ENCODE measurements at places on chromosomes 5 and 9.

DNA sequence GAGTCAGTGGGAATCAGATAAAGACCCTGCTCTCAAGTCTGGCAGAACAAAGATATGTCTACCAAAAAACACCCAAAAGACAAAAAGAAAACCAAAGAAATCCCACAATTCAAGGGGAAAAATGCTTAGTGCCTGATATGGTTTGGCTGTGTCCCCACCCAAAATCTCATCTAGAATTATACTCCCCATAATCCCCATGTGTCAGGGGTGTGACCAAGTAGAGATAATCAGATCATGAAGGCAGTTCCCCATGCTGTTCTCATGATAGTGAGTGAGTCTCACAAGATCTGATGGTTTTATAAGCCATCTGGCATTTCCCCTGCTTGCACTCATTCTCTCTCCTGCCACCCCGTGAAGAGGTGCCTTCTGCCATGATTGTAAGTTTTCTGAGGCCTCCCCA lies 13.4 kb downstream of the FBXO10 start:
- DNase-seq, result no peak

DNA sequence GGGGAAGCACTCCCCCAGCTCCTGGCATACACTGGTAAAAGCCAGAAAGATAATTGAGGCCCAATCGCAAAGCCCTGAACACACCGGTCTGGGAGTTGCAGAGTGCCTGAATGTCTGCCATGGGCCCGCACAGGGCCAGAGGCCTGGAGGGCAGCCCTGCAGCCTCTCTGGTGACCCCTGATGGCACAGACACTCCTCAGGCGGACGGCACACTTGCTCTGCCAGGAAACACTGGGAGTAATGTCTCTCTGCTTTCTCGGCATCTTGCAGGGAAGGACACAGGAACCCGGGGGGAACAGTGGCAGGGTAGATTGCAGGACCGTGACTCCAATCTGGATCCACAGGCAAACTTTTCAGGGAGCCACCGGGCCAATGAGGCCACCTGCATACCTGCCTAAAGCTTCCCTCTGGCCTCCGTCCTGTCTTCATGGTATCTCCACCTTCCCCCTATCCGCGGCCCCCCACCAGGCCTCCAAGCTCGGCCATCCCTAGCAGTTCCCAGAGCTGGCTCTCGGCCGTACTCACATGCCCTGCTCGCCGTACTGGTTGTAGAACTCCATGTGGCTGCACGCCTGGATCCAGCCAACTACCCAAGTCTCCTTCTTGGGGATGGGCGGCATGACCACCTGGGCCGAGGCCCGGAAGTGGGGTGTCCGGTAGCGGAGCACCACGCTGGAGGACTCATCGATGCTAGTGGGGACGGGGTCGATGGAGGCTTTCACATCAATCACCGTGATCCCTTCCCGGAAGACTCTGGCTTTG lies 797 bp downstream of the FAM78A start:
- DNase-seq, result no peak

DNA sequence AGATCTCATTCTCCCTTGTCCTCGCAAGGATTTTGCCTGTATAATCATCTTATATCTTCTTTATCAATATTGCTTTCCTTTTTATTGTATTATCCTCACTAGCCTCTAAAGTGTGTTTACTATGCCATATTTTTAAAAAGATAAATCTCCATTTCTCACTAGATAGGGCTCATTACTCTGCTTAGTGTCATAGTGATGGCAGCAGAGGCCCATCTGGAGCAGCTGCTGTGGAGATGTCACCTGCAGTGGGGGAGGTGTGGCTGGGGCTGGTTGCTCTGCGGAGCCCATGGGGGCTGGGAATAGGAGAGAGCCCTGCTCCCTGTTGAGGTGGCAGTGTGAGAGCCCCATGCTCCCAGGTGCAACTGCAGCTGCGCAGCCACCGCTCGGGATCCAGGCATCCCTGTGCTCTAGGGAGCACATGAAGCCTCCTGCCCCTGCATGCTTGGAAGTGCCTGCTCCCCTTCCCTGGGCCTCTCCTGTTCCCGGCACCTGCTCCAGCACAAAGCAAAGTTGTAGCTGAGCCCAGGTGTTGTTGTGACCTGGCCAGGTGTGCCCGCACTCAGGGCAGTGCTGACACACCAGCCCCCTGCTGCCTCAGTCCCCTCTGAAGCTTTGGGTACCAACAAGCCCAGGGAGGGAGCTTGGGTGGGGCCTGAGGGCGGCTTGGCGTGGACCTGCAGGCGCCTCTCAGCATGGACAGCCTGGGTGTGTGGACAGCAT lies 144.6 kb upstream of the MRPS30 start:
- no peak for DNase-seq

- DNase-seq, result no peak
These were observed 52.1 kb upstream of the NFIB start for GRCh38 chr9:14366076-14366475.

- DNase-seq, result no peak
These were observed 30.2 kb downstream of the ITGA2 start for GRCh38 chr5:53019320-53019719.

DNA sequence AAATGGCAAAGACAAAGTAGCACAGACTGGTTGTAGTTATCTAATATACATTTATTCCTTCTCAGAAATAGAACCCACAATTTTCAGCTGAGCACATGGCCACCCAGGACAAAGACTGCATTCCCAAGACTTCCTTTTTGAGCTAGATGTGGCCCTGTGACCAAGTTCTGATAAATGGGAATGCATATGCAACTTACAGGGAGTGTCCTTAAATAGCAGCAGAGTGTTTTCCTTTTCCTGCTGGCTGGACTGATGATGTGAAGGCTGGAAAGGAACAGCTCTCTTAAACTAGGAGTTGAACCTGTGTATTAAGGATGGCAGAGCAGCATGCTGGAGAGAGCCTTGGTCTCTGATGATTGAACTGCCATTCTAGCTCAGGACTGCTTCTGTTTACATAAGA lies 74.7 kb upstream of the TNPO1 start:
- no peak for DNase-seq

DNA sequence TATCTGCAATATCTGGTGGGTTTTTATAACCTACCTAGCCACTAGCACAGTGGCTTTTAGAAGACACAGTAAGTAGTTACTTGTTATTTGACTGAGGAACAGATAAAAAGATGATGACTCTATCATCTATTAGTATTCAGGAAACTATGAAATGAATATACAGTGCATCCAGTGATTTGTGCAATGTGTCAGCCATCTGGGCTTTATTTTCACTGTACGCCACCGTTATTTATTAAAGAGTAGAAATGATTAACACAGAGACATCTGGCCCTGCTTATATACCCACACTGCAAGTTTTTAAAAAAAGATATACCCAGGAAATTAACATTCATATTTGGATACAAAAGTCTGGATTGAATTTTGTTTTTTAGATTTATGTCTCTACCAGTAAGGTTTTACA lies 408.4 kb downstream of the PDE4D start:
- no peak for DNase-seq

DNA sequence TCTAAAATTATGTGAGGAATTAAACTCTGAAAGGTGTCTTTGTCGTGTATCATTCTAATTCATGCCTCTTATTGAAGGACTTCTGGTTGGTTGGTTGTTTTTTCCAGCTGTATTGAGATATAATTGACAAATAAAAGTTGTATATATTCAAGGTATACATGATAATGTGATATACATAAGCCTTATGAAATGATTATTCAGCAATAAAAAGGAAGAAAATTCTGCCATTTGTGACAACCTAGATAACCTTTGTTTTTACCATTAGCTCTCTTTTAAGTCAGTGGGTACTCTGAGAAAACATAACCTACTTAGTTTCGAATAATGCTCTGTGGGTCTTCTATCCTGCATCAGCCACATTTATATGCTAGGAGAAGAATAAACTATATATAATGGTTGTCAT lies 89.6 kb downstream of the RAB3C start:
- no peak for DNase-seq

DNA sequence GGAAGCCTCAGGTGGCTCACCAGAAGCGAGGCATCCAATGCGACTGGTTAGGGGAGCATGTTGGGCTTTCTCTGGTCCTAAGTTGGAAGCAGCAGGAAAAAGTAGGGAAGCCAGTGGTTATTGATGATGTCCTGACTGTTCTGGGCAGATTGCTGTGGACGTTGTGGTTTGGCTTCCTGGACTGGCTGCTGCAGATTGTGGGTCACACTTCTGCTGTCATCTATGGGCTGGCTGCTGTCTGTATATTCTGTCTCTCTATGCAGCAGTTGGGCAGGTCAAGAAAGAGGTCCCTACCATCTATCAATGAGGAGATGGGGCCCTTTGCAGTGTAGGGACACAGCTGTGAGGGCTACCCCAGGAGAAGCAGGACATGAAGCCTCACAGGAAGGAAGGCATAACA lies 13.5 kb upstream of the MARCHF6 start:
- no peak for DNase-seq

- DNase-seq, result no peak
These were observed 141.1 kb upstream of the RASEF start for GRCh38 chr9:83204047-83204446.

GRCh38 chr9:35689542-35690293 lies at the start of gene TPM2:
TPM2 (minus strand) TSS chr9:35689925; CDS start chr9:35689817, 108 bp downstream.
- no peak for DNase-seq

GRCh38 chr5:93623153-93623552 lies 40.1 kb downstream of the NR2F1 start:
- DNase-seq, result no peak

DNA sequence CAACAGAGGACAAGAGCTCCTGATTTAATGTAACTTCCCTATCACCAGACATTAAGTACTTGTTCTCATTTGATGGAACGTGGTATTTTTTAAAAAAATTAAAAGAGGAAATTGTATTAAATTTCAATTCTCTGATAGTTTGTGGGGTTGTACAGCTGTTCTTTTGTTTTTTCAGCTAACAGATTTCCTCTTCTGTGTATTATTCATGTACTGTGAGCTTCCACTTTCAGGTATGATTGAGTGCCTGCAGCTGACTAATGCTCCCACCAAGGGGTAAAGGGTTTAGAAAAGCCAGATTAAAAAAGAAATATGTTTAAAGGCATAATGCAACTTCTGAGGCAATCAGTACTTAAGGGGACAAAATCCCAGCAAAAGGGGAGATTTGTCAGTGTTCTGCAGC lies 117.7 kb upstream of the ACTBL2 start:
- DNase-seq, result no peak

DNA sequence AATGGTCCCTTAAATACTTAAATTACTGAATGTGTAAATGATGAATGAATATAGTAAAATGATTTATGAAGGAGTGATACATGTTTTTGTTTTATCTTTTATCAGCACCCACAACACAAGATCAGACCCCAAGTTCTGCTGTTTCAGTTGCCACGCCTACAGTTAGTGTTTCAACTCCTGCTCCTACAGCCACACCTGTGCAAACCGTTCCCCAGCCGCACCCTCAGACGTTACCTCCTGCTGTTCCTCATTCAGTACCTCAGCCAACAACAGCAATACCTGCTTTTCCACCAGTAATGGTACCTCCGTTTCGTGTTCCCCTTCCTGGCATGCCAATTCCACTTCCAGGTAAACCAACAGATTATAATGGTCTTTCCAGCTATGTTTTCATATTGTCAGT lies 16.3 kb downstream of the TCERG1 start:
- DNase-seq, result no peak

- no peak for DNase-seq
These were observed 224.4 kb downstream of the EBF1 start for GRCh38 chr5:158875272-158875679.

DNA sequence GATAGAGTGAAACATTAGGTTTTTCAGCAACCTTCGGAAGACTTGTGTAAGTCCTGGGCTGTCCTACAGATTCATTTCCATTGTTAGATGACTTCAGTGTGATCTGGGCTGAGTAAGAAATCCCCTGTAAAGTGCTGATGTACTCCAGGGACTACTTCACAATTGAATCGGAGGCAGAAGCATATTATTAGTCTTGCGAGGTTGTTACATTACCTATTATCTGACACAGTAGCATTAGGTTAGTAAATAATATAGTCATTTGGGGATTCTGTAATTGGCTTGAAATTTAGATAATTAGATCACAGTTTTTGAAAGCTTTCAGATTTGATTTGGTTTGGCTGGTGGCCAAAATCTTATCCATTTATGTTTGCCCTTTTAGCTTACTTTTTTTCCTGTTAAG lies 62.4 kb downstream of the DMRT1 start:
- no peak for DNase-seq

DNA sequence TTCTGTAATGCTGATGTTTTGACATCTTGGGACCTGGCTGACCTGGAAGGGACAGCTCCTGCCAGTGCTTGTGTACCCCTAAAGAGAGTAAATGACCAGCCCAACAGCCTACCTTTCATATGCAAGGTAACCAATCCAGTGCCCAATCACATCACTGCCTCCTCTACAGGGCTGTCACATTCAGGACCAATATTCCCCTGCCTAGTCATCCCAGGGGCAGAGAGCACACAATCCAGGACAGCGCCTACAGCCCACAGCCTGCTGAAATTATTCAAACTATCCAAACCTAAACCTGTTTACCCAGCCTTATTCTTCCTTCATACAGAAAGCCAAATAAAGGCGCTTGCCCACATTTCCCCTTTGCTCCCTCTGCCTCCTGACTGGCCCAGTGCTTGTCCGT lies 284.1 kb downstream of the CTNND2 start:
- DNase-seq, result no peak

DNA sequence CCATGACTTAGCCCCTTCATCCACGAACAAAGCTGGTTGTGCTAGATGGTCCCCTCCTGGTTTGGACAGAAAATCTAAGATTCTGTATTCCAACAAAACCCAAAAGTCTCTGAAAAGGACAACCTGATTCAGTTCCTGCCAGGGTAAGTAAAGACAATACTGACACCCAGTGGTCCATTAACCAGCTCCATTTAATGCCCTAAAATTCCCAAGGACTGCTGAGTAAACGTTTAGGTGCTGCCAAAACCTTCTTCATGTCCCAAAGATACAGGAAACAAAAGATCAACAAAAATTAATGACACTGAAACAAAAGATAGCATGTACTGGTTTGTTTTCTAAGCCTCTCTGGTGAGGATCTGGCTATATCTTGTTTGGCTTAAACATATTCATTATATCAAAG lies 25.3 kb upstream of the PPP1R2B start:
- DNase-seq, result no peak

- DNase-seq, result no peak
These were observed 43.2 kb downstream of the DAB2IP start for GRCh38 chr9:121694600-121694999.

- DNase-seq, result no peak
These were observed 105.0 kb upstream of the FAM120A start for GRCh38 chr9:93346231-93347112.

DNA sequence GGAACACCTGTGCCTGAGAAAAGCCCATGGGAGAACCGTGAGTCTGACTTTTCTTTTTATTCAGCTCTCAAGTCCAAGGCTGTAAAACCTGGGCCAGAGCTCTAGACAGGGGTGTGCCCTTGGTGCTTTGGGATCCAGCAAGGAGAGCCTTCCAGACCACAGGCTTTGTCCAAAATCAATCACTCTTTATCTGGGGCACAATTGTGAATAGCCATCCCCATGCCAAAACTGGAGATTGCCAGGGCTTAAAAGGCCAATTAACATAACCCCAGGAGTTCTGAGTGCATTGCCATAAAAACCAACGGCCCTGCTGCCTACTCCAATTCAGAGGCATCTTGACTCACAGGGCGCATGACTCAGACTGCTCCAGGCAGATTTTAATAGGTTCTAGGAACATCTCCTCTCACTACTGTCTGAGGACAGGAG lies 391.8 kb downstream of the ARHGEF28 start:
- no peak for DNase-seq

- peak; percentile 44 for DNase-seq
These were observed 34.0 kb downstream of the PTPN3 start for GRCh38 chr9:109463924-109464625.

Data from GM12864 (cell line).